ENCODE measurements at places on chromosomes 3 and 15.
A peak's percentile ranks its signal among the peaks of the same experiment; 100 is the strongest.

DNA sequence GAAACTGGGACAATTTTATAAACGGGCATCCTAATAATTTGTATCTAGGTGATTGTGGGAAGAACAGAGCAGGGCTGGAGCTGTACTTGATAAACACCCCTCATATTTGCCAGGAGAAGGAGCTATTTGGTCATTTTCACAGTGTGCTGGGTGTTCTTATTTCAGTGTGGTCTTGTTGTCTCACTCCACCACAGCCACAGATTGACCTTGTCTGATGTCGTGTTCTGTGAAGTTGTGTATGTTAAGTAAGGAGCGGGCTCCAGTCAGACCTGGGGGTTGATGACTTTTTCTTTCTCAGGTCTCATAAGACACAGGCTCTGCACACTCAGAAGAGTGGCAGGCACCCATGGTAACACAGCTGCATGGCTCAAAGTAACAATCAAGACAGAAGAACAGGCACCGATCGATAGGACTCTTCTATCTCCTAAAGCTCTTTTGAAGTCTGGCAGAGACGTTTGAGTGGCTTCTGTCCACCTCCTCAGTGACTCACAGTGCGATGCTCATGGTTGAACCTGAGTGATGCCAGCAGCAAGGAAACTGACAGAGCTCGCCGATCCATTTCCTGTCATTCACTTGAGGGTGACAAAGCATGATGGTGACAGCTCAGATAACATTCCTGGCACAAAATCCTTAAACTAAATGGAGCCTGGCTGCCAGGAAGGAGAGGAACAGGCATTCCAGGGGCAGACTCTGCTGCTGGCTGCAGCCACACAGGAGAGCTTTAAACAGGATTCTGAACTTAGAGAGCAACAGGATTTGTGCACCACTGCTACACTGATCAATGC, 20.8 kb downstream of the DPH3 start:
- peak; percentile 28 for DNase-seq

DNA sequence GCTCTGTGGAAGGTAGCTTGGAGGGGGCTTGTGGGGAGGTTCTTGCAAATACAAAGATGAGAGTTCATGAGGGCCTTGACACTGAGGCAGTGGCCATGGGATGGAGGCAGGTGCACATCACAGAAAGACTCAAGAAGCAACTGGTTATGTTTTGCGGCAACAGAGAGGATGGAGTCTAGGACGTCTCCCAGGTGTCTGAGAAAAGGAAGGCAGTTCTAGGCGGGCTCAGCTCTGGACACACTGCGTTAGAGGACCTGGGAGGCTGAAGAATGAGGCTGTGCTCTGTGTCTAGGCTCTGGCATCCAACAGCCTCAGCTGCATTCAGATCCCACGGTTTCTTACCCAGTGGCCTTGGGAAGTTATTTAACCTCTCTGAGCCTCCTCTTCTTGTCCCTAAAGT, 23.5 kb downstream of the NOX5 start:
- DNase-seq = no peak

DNA sequence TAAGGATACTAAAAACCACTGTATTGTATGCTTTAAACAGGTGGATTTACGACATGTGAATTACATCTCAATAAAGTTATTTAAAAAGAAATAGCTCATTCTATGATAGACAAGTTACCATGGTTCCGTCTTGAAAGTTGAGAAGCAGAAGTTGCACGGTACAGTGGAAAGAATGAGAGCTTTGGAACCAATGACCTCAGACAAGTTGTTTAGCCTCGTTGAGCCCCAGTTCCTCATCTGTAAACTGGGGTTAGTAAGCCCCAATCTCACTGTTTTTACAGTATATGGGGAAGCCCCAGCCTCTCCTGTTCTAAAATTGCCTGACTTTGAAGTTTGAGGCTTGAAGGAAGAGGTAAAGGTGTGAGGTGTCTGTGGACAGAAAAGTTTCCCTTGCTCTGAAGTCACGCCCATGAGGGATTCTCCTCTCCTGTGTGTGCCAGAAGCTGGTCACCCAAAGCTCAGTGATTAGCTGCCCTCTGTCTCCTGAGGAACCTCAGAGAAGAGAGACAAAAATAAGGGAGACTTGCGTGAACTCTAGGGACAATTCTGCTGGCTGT, 10.0 kb downstream of the CRYGS start:
- DNase-seq = peak; percentile 70

GRCh38 chr3:176584413-176585176, 612.7 kb downstream of the TBL1XR1 start:
- DNase-seq = no peak

- no peak for DNase-seq
Observed at GRCh38 chr3:58804914-58805313, 138.3 kb upstream of the FAM3D start.

DNA sequence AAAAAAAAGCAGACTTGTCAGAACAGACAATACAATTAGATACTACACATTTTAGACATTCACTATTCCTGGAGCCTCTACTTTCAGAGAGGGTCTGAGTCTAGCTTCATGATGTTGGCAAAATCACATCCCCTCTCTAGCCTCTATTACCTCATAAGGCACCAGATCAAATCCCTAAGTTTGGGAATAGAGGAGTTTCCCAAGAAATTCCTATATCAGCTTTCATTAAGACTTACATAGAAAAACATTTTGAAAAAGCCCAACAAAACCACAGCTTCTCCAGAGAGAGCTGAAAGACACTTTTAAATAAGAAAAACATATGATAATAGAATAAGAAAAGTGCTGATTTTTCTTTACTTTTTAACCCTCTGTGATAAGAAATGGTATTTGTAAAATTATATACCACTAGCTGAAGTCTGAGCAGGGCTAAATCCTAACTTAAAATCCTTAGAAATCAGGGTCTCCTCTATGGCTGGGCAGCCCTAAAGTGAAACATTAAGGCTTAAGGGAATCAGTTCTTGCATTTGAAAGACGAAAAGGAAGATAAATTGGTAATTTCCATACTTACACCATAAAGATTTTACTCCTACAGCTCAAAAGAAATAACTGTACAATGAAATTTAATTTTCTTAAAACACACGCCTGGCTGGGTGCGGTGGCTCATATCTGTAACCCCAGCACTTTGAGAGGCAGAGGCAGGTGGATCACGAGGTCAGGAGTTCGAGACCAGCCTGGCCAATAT, 4.3 kb downstream of the TBC1D2B start:
- no peak for DNase-seq

- no peak for DNase-seq
Observed at GRCh38 chr15:73899197-73900094, 26.1 kb downstream of the TBC1D21 start.

DNA sequence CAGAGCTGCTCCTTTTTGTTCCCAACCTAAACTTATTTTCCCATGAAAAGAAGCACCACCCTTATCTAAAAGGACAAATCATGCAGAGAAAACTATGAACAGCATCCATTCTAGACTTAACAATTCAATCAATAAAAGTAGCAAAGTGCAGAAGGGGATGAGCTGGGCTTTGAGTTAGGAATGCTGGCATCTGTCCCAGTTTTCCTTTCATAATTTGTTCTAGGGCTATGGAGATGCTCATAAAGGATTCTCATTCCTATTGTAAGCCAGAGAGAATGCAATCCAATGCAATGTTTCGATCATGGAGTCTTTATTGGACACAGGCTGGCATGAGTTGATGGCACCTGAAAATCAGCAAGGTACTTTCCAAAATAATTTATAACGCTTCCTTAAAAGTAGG, 330.6 kb downstream of the VPS13C start:
- DNase-seq = no peak

Data from stimulated activated CD4-positive, alpha-beta T cell treated with anti-CD3 and anti-CD28 coated beads, Interleukin-1b, Interleukin-23, amount 100 ng/mL, for 48 hours (primary cell).